ENCODE measurements at places on chromosomes 3 and 15.
A peak's percentile ranks its signal among the peaks of the same experiment; 100 is the strongest.

DNA sequence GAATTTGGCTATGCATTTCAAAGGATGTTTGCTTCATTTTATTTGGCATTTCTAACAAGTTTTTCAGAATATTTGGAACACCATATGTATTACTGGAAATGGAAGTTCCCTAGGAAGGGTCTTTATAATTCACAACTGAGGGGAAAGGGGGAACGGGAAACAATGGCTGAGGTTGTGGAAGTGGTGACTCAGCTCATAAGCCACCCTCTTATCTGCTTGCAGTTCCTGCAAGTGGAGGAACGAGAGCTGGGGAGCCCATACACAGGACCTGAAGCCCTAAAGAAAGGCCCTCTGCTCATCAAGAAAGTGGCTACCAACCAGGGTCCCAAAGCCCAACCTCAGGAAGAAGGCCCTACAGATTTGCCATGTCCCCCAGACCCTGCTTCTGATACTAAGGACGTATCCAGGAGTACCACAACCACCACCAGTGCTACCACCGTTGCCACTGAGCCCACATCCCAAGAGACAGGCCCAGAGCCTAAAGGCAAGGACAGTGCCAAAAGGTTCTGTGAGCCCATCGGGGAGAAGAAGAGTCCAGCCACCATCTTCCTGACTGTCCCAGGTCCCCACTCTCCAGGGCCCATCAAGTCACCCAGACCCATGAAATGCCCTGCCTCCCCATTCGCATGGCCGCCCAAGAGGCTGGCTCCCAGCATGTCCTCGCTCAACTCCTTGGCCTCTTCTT is 37.9 kb downstream of the ESYT3 start:
- no peak for DNase-seq

GRCh38 chr15:64905119-64905831 is 6.4 kb upstream of the ANKDD1A start:
- DNase-seq = no peak

- no peak for DNase-seq
Observed at GRCh38 chr15:89087161-89087829, 961 bp upstream of the ABHD2 start.

- no peak for DNase-seq
Observed at GRCh38 chr15:67089217-67090193, 24.1 kb downstream of the SMAD3 start.

- DNase-seq = no peak
Observed at GRCh38 chr3:12508291-12508700, 24.0 kb downstream of the TSEN2 start.

GRCh38 chr3:150721285-150722130 is 17.8 kb upstream of the ERICH6 start:
- DNase-seq = no peak

DNA sequence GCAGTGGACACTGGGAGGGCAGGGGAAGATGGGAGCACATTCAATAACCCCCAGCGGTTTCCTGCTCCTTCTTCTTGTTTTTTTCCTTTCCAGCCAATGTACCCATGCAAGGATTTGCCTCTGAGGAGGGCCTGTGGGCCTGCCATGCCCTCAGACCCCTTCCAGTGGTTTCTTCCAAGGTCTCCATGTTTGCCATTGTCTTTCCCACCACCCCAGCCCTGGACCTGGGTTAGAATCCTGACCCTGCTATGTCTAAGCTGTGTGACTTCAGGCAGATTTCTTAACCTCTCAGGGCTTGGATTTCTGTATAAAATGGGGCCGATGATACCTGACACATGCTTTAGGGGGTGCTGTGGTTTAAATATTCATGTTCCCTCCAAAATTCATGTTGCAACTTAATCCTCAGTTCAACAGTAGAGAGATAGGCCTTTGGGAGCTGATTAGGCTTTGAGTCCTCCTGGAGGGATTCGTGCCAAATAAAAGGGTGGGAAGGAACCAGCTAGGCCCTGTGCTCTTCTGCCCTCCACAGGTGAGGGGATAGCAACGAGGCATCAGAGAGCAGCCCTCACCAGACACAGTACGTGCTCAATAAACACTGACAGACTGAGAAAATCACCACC is 46.3 kb upstream of the FLNB start:
- no peak for DNase-seq

DNA sequence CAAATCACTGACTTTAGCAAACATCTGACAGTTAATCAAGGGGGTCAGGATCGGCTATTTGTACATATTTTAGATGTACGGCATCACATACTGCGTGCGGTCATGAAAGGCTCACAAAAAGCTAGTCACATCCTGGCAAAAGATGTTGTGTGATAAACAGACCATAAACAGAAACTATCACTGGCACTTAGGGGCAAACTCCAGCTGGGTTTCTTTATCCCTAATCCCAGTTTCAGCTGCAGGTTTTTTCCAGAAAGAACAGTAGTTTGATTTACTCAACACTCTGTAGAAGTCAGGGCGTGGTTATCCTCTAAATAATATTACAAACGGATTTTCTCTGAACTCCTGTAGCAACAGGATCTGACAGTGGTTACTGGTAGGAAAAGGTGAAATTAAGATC is 112.4 kb upstream of the BHLHE40 start:
- no peak for DNase-seq

- DNase-seq = no peak
Observed at GRCh38 chr3:175428466-175428865, 569.3 kb downstream of the NAALADL2 start.

GRCh38 chr3:10223676-10224639 is 24.3 kb upstream of the TATDN2 start:
- DNase-seq = no peak

DNA sequence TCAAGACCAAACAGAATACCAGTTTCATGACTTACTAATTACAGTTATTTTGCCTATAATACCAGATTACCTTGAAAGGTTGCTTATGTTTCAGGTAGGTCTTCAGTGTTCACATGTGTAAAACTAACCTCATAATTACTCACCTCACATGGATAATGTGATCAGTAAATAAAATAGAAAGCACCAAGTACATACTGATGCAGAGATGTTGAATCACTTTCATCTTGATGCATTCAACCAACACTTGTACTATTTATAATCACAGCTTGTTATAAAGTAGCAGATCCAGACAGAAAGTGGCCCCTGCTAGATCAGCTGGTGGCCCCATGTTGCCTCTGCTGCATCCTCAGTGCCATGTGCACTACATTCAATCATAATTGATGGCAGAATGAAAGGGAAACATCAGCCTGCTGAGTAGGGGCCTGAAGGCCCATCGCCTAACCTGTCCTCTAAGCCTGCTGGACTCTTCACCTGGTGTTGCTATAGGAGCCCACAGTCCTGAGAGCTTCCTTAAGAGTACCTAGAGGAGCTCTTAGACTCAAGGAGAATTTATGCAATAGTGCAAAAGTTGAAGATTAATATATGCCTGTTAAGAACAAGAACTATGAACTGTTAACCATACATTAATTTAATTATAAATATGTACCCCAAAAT is 154.3 kb downstream of the PLCL2 start:
- no peak for DNase-seq

- no peak for DNase-seq
Observed at GRCh38 chr3:191070201-191070600, 128.8 kb upstream of the OSTN start.

- DNase-seq = no peak
Observed at GRCh38 chr3:101292027-101292426, 28.3 kb downstream of the IMPG2 start.

DNA sequence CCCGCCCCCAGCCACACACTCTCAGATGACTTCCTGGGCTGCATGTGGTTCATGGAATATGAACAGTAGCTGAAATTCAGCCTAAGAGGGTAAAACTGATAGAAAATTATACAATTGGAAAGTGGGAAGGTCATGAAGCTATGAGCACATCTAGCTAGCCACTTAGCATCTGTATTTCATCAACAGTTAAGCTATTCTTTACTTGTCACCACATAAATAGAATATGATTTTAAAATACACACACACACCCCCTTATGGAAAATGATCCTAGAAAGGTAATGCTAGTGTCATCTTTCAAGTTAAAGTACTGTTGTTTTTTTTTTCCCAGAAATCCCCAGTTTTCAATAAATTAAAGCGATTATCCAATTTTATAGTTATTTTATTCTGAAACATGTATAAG is 3.6 kb downstream of the MAP4 start:
- no peak for DNase-seq

- DNase-seq = no peak
Observed at GRCh38 chr15:67184208-67184925, 70.1 kb downstream of the AAGAB start.

DNA sequence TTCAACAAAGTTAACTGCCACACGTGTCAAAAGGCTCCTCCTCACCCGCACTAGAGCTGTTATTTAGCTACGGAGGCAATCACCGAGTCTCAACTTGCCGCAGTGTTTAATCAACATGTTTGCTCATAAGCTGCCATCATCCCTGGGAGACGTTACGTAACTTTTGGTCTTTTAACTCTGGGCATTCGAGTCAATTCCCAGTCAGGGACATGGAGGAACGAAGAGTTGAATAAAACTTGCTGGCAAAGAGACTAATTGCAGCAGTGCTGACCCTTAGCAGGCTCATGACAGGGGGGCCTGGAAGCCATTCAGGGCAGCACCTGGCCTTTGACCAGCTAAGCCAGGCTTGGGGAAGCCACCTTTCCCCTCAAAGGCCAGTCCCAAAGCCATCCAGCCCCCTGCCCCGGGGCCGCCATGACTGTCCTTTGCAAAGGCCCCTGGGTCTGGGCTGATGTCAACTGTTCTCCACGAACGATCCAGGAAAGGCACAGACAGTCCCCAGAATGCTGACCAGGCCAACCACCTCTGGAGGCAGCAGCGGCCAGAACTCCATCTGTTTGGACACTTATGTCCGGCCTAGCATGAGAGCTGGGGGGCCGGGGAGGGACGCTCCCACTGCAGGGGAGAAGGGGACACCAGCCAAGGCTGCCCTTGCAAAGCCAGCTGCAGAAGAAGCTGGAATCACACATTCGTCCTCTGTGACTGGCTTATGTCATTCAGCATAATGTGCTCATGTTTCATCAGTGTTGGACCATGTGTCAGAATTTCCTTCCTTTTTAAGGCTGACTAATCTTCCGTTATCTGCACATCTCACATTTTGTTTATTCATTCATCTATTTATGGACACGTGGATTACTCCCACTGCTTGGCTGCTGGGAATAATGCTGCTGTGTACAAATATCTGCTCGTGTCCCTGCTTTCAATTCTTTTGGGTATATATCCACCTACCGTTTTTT is 43.7 kb downstream of the PCSK6 start:
- DNase-seq = no peak

DNA sequence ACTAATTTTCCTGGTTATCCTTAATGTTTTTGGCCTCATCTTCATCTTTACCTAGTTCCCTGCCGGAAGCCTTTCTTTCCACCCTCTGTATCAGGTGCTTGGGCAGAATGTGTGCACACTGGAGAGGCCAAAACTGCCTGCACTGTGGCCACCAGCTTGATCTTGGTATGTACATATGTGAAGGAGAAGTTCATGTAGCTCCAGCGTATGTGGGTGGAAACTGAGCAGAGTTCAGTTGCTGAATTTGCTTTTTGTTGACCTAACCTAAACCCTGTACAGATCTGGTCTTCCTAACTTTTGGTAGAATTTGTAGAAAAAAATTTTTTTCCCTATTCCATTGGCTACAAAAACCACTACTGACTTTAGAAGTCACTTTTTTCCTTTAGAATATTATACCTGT is 65.9 kb upstream of the IGSF10 start:
- DNase-seq = no peak

GRCh38 chr3:101998256-101998926 is 149.1 kb downstream of the NFKBIZ start:
- no peak for DNase-seq

- DNase-seq = no peak
Observed at GRCh38 chr3:133477487-133477886, 77.6 kb downstream of the BFSP2 start.

DNA sequence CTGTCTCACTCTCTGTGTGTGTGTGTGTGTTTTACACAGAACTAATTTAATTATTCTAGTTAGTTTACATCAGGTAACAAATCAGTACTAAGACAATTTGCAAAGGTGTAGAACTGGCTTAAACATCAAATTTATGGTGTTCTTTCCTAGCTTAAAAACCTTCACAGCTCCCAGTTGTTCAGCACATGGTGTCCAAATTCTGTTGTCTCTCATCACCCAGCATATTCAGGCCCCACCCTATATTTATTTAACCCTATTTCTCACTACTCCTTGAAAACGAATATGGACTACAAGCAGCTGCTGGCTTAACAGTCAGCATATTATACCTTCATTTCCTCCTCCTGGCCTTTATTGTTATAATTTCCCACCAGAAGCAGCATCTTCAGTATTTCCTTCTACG is 1.2 kb downstream of the IL20RB start:
- DNase-seq = no peak

- no peak for DNase-seq
Observed at GRCh38 chr3:50050361-50050760, 38.4 kb upstream of the RBM5 start.

- no peak for DNase-seq
Observed at GRCh38 chr3:140597792-140598191, 80.1 kb upstream of the TRIM42 start.

- no peak for DNase-seq
Observed at GRCh38 chr3:14801668-14802380, 16.9 kb upstream of the FGD5 start.

- no peak for DNase-seq
Observed at GRCh38 chr15:90358124-90359033, 6.3 kb downstream of the ZNF774 start.

- no peak for DNase-seq
Observed at GRCh38 chr3:173653781-173654180, 256.2 kb downstream of the NLGN1 start.

GRCh38 chr3:130488288-130488687 is 28.7 kb upstream of the COL6A6 start:
- no peak for DNase-seq

- DNase-seq = peak; percentile 10
Observed at GRCh38 chr3:14467814-14468620, 65.6 kb downstream of the SLC6A6 start.

DNA sequence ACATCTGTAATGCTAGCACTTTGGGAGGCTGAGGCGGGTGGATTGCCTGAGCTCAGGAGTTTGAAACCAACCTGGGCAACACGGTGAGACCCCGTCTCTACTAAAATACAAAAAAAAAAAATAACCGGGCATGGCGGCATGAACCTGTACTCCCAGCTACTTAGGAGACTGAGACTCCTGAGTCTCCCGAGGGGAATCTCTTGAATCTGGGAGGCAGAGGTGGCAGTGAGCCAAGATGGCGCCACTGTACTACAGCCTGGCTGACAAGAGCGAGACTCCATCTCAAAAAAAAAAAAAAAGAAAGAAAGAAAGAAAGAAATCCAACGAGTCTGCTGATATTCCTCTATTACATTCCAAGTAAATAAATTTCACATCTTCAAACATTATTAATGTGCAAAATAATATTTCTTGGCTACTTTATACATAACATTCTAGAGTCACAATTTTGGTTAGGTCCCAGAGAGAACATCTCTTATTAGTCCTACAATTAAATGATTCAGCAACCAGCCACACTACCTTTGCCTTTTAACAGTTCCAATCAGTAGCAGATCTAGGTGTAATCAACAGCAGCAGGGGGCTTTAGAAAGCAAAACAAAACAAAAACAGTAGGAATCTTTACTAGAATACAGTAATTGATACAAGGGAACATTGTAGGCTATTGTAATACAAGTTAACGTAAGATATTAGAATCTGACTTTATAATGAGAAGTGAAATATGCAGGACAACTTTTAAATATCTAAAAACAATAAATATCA is 195.8 kb downstream of the TBC1D5 start:
- no peak for DNase-seq

Data from stimulated activated CD8-positive, alpha-beta memory T cell treated with anti-CD3 and anti-CD28 coated beads, Interleukin-4, amount 100 ng/mL, for 1 hour (primary cell).